ENCODE measurements at places on chromosomes 1 and 21.

DNA sequence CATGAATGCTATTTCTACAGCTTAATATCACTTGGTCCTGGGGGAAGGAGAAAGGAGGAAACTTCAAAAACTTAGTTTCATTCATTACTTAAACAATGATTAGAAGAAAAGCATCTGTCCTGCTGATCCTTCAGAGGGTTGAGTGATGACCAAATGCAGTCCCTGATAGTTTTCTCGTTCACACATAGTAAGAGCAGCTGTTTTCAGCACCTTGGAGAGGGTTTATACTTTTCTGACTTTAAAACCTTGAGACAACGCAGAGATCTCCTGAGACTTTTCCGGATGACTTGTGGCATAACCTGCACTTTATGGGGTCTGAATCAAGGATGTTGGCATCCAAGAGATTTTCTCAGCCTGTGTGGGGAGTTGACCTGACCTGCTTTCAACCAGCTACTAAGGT lies 94.0 kb upstream of the KCND3 start:
- DNase-seq: no peak

GRCh38 chr1:27624467-27625178 lies 10.4 kb downstream of the FGR start:
- DNase-seq: no peak

GRCh38 chr1:28506907-28507246 lies 1.0 kb downstream of the RCC1 start:
- DNase-seq: no peak

DNA sequence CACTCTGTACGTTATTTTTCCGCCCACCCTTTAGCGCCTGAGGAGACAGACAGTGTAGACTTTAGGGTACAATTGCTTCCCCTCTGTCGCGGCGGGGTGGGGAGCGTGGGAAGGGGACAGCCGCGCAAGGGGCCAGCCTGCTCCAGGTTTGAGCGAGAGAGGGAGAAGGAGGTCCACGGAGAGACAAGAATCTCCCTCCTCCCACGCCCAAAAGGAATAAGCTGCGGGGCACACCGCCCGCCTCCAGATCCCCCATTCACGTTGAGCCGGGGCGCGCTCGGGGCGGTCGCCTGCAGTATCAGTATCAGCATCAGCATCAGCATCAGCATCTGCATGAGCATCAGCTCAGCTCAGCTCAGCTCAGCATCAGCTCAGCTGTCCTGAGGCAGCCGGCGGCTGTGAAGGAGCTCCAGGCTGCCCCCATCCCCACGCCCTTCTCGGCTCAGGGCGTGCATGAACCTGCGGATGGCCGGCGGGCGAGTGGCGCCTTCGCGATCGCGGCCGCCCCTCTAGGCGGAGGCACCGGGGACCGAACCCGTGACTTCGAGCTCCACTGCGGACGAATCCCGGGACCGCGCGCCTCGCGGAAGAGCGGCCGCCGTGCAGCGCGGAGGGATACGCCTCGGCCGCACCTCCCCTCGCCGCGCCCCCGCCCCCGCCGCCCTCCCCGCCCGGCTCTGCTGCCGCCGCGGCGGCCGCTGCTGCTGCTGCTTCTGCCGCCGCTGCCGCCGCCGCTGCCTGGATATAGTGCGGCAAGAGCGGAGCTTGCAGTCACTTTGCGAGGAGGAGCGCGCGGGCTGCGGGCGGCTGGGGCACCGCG lies at the start of gene NCAM2:
NCAM2 (plus strand) TSS at position 774 of the 820 bp plus-strand sequence.
- DNase-seq: no peak

GRCh38 chr1:159980076-159980475 lies 26.0 kb upstream of the SLAMF9 start:
- DNase-seq: no peak

- no peak for DNase-seq
Observed at GRCh38 chr1:112030157-112030556, 40.7 kb upstream of the KCND3 start.

DNA sequence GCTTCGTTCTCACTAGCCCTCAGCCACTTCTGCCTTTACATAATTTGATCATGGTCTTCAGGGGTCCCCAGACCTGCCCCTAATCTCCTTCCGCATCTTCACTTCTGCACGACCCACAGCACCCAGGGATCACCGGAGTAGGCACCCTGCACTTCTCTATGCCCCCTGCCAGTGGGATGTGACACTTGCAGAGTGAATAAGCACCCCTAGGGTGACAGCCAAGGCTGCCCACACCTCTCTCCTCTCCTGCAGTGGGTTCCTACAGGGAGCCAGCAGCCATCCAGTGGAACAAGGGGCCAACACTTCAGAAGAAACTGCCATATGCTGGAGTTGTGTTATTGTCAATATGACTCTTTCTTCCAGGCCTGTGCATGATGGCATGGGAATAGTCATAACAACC lies 58.0 kb upstream of the CTPS1 start:
- DNase-seq: no peak

GRCh38 chr1:32100807-32101708 lies 6.8 kb upstream of the KPNA6 start:
- no peak for DNase-seq

DNA sequence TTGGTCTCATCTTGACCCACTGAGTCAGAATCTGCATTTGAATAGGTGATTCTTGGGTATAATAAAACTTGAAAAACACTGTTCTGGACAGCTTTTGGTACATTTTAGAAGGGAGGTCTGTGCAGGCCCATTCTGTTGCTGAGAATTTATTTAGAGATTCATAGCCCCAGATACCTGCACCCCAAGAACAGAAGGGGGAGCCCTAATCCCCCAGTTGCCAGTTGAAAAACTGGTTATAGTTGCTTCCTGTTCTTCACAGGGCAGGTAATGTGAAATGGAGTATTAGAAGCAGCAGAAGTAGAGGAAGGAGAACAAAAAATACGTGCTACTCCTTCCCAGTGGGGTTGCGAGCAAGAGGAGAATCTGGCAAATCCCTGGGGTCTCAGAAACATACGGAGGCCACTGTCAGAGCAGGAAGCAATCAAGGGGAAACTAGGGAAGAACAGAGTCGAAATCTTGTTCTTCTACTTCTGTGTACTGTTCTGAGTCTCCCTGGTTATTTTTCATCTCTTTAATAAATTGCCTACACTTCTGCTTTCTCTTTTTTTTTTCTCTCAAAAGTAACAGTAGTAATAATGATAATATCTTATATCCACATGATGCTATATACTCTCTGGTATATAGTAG lies 4.6 kb upstream of the CLCA2 start:
- DNase-seq: no peak

DNA sequence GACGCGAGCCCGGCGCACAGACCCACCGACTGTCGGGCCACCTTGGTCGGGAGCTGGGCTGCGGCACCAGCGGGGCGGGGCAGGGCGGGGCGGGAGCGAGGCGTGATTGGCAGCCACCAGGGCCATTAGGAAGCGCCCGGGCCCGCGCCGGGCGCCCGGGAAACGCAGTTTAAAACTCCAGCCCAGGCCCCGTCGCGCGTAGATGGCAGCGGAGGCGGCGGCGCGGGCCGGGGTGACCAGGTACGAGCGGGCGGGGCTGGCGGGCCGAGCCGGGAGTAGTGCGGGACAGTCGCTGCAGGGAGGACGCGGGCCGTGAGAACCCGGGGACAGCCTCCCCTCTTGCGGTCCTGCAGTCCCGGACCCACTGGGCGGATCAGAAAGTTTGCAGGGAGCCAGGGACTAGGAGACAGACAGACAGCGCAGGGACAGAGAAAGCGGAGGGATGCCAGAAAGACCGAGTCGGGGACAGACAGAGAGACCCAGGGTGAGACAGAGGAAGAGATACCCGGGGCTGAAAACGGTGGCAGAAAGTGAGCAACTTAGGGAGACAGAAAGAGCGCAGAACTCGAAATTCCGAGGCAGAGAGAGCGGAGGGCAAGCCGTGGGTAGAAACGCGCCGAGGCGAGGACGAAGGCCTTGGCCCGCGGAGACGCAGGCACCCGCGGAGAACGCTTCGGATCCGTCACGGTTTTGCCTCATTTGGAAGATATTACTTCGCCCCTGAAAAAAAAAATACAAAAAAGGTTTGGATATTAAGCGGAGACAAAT lies at the start of gene DMBX1:
DMBX1 (plus strand) TSS at position 199 of the 768 bp plus-strand sequence. CDS start 17,175 bp downstream, outside the sequence.
- peak; percentile 38 for DNase-seq

GRCh38 chr1:226454349-226454748 lies 46.5 kb upstream of the PARP1 start:
- DNase-seq: no peak

- no peak for DNase-seq
Observed at GRCh38 chr1:11273595-11274234, 717 bp downstream of the UBIAD1 start.

DNA sequence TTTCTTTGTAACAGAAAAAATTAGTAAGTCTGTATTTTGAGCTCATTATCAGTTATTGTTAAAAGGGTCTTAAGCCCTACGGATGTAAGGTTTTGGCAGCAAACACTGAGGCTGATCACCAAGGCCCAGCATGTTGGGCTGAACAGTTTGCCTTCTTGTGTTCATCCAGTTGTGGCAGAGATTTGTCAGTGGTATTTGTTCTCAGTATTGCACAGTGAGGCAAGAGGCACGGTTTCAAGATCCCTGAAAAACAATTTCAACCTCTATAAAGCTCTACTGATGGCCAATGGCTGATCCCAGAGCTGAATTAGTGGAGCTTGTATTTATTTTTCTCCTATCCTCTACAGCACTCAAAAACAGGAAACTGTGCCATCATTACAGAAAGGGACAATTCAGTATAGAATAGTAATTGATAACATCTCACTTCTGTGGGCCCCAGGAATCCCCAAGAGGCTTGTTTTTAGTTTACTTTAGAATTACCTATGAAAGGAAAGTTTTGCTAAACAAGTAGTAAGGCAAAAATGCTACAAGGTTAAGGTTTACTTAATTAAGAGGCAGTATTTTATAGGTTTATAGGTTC lies 191.8 kb upstream of the RAB4A start:
- no peak for DNase-seq

- no peak for DNase-seq
Observed at GRCh38 chr1:29256394-29256793, 20.1 kb downstream of the PTPRU start.

Data from NCI-H1048 (cell line).